ENCODE measurements at places on chromosomes 6 and 20.

- DNase-seq, result no peak
Observed at GRCh38 chr6:94597487-94597886, 979.8 kb upstream of the MANEA start.

DNA sequence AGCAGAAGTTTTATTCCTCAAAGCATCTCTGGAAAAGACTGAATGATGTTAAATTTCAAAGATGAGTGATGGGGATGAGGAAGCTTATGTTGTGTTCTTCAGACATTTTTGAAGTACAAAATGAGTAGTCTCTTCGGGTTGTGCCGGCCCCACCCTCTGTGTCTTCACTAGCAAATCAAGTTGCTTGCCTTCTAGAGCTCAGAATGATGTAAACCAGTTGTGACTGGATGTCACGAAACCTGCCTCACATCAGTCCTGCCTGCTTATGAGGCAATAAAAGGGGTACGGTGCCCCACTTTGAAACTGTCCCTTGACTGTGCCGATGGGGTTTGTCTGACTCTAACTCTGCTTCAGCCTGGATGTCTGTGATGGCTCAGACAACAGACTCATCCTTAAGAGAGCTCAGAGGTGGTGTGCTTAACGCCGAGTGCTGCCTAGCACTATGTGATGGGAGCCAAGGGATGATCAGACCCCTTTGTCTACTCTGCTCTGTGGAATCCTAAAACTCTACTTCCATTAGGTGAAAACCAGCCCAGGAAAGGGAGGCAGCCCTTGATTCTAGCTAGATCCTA lies 19.0 kb downstream of the TOMM34 start:
- no peak for DNase-seq

GRCh38 chr6:136317021-136317694 lies 27.5 kb upstream of the BCLAF1 start:
- DNase-seq, result peak; percentile 91

DNA sequence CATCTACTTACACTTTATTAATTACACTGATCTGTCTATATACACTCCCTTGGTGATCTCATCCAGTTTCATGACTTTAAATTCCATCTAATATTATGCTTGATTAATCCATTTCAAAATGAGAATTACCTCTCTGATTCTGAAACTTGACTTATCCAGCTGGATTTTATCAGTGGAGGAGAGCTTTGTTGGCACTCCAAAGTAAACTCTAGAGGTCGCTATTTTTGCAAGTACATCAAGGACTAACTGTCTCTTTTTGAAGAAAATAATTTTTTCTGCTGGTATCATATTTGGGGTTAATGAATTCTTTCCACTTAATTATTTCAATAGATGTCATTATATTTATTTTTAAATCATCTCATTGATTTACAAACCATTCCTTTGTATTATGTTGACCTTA lies 630.3 kb upstream of the MAN1A1 start:
- no peak for DNase-seq

GRCh38 chr20:48765359-48765758 lies 62.4 kb downstream of the PREX1 start:
- no peak for DNase-seq

DNA sequence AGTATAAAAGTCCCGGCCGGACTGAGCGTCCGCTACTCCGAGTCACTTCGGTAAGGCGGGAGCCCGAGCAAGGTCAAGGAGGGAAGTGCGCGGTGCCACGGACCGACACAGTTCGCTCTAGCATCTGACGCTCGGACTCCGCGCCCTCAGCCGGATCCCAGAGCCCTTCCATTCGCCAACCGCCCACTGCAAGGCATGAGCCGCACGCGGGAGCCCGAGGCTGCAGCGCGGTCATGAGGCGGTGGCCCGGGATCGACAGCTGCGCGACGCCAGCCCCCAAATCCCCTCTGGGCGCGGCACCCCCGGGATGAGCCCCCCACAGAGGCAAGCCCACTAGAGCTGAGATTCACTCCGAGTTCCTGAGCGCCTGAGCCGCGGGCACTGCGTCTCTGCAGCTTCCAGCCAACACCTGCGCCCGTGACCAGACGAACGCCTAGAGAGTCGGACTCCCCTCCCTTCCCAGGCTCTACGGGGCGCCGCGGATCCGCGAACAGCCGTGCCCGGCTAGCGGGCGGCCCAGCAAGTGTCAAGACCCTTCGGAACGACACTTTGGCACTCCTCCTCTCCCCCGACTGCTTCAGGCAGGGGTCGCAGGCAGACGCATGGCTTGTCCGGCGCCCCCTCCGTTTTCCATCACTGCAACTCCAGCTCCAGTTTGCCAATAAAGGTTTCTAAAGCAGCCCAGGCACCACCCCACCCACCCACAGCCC lies 725 bp upstream of the ISM1 start:
- DNase-seq, result peak; percentile 73

DNA sequence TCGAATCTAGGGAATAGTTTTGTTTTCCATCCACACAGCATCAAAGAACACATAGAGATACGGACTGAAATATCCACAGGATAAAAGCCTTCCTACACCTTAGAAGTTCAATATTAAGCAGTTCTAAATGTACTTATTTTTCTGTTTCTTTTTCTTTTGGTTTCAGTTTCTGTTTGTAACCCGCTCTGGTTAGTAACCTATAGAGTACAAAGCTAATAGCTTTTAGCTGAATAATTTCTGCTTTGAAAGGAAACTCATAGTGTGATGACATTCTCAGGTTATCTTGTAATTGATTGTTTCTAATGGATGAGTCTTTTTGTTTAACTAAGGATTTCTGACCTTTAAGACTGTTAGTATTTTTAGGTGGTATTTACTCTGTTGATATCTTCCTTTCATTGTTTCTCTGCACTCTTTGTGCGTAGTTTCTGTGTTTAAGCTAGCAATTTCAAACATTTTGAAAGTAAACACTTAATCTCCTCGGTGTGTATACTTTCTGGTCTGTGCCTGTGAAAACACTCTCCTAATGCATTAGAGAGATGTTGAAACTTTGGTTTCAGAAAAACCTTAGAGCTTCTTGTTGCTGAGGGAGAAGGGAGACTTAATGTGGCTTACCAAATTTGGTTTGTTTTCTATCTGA lies 385.5 kb downstream of the HDGFL1 start:
- DNase-seq, result peak; percentile 25

- no peak for DNase-seq
Observed at GRCh38 chr6:63487103-63487813, 85.0 kb upstream of the LOC128125822 start.

GRCh38 chr6:168078175-168078942 lies 653 bp downstream of the FRMD1 start:
- peak; percentile 62 for DNase-seq

GRCh38 chr20:16378712-16379370 lies 194.4 kb downstream of the KIF16B start:
- no peak for DNase-seq

DNA sequence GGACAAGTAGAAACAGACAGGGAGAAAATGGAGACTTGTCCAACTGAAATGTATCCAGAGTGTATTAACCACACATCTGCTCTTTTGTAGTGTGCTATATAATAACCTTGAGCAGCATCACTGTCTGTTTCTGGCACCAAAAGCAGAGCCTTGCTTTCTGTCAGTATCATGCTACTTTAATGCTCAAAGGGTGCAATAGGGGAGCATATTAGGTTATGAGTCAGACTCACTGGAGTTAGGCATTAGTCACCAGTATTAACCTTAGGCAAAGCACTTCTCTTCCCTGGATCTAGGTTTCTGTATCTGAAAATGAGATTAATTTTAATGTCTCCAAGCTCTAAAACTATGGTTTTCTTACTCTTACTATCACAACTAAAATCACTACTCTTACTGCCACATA lies 280.1 kb downstream of the TFAP2B start:
- no peak for DNase-seq

- DNase-seq, result peak; percentile 58
Observed at GRCh38 chr6:150320442-150320841, 48.4 kb upstream of the IYD start.

DNA sequence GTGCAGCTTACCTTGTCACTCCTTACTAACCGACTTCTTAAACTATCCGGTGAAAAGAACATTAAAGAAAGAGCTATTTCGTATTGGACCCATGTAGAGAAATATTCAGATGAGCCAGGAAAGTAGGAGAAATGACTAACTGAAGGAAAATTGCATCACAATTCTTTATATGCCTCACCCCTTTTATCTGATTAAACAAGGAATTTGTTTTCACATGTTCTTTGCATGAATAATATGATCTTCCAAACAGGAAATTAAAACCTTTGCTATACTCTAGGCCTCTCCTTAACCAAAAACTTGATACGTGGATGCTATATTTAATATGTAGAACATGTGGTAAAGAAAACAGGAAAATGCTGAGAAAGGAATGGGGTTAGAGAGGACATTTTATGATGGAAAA lies 41.9 kb upstream of the LRRC1 start:
- DNase-seq, result no peak

- DNase-seq, result no peak
Observed at GRCh38 chr6:159490298-159490937, 202.6 kb downstream of the SOD2 start.

DNA sequence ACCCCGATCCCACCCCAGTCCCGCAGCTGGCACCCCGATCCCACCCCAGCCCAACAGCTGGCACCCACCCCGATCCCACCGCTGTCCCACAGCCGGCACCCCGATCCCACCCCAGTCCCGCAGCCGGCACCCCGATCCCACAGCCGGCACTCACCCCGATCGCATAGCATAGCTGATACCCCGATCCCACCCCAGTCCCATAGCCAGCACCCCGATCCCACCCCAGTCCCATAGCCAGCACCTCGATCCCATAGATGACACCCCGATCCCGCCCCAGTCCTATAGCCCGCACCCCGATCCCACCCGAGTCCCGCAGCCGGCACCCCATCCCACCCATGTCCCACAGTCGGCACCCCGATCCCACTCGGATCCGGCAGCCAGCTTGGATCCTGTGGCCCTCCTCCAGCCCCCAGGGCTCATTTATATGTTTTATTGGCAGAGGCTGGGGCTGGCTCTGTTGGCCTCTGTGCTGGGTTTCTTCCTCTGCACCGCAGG lies 897 bp upstream of the GMEB2 start:
- DNase-seq, result no peak

GRCh38 chr20:9831032-9831431 lies 7.8 kb downstream of the PAK5 start:
- DNase-seq, result peak; percentile 7

- no peak for DNase-seq
Observed at GRCh38 chr6:117531809-117532725, 49.6 kb downstream of the DCBLD1 start.

GRCh38 chr6:11381801-11382513 lies 149.5 kb upstream of the NEDD9 start:
- DNase-seq, result peak; percentile 43

- no peak for DNase-seq
Observed at GRCh38 chr20:33765592-33765991, 33.8 kb downstream of the ZNF341 start.

GRCh38 chr20:38987777-38988176 lies 25.6 kb downstream of the DHX35 start:
- DNase-seq, result no peak

- DNase-seq, result no peak
Observed at GRCh38 chr20:48106428-48106827, 321.1 kb upstream of the SULF2 start.
